Mesangial cell (primary cell): ENCODE measurements at places on chromosomes 1 and 21. TPM values are rescaled to one million over a fixed set of nuclear protein-coding genes. Genes with fewer than 3 reads are reported as not detected.

The CFAP107 gene
- not detected in 2 replicates for total RNA-seq

The WNT3A gene
- total RNA-seq = not detected in 2 replicates

The CFHR4 gene
- not detected in 2 replicates for total RNA-seq

The PSMA5 gene
- total RNA-seq = 27.8 and 35.8 TPM in 2 replicates

The RALGPS2 gene
- total RNA-seq = 16.1 and 18.1 TPM in 2 replicates

The CD1B gene
- total RNA-seq = not detected in 2 replicates

The NBPF4 gene
- not detected in 2 replicates for total RNA-seq

The PEX11B gene
- total RNA-seq = 20.7 and 30.2 TPM in 2 replicates

The ARTN gene
- total RNA-seq = 0.38 TPM in 1 of 2 replicates, not detected in the other

The FAM43B gene
- 0.16 and 0.51 TPM in 2 replicates for total RNA-seq

The NPHS2 gene
- 0.38 TPM in 1 of 2 replicates, not detected in the other for total RNA-seq

The CELSR2 gene
- 12.9 and 51.5 TPM in 2 replicates for total RNA-seq

The AK5 gene
- 6.8 and 8.0 TPM in 2 replicates for total RNA-seq

The CORT gene
- 0.25 and 0.98 TPM in 2 replicates for total RNA-seq

The WDR64 gene
- total RNA-seq = not detected in 2 replicates

The SLC9C2 gene
- total RNA-seq = not detected in 2 replicates

The GPR157 gene
- total RNA-seq = 1.8 and 2.4 TPM in 2 replicates

The SGIP1 gene
- total RNA-seq = 4.3 and 4.6 TPM in 2 replicates

The MYBPHL gene
- not detected in 2 replicates for total RNA-seq

The SOAT1 gene
- 13.1 and 18.9 TPM in 2 replicates for total RNA-seq

The COL16A1 gene
- 16.5 and 68.8 TPM in 2 replicates for total RNA-seq

The ARMH1 gene
- total RNA-seq = 1.4 TPM in 1 of 2 replicates, not detected in the other

The NEK7 gene
- total RNA-seq = 23.5 and 37.3 TPM in 2 replicates
